MG63 (cell line): ENCODE measurements at places on chromosomes 1 and 21. TPM values are rescaled to one million over a fixed set of nuclear protein-coding genes. Genes with fewer than 3 reads are reported as not detected.

MPL gene
- total RNA-seq, result not detected in 2 replicates

DNA sequence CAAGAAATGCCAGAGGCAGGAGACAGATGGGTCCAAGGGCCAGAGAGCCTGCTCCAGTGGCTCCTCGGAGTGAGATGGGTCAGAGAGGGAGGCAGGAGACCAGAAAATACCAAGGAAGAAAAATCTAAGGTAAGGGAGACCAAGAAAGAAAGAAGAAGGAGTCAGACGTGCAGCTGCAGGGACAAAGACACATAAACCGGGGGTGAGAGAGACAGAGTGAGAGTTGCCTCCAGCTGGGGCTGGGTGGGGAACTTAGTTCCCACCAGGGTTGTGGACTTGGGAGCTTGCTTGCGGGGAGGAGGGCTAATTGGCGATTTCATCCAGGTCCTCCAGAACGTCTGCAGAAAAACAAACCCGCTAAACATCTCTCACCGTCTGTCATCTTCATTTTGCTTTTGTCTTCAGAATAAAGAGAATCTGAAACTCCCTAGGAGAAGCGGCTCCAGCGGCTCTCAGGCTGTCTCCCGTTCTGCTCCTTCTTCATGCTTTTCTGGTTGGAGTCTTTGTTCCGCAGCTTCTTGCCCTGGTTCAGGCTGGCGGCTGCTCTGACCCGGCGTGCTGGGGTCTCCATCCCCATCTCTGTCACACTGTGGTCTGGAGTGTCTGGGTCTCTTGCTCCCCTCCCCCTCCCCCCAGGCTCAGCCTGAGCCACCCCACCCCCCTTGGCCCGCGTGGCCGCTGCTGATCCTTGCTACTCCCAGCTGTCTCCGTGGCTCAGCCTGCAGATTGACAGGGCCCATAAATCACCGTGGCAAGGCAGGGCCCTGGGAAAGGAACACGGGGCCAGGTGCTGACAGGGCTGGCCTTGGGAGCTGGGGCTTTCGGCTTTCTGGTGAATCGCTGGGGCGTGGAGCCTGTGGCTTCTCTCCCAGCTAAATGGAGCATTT lies 66.6 kb downstream of the UBIAD1 start:
- no peak for DNase-seq

GRCh38 chr21:28436286-28436932 lies 556.3 kb downstream of the LTN1 start:
- DNase-seq, result peak; percentile 61

DNA sequence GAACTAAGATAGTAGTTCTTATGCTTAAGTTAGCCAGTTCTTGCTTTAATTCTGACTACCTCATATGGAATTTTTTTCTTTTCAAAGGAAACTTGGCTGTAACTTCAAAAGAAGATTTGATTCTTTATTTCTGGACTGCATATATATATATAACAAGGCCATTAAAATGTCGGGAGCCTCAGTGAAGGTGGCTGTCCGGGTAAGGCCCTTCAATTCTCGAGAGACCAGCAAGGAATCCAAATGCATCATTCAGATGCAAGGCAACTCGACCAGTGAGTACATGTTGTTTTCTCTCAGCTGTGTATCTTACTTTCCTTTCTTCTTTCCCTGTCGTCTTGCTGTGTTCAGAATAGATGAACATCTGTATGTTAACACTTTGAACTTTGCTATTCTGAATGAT lies 21.8 kb downstream of the KIF1B start:
- no peak for DNase-seq

DNA sequence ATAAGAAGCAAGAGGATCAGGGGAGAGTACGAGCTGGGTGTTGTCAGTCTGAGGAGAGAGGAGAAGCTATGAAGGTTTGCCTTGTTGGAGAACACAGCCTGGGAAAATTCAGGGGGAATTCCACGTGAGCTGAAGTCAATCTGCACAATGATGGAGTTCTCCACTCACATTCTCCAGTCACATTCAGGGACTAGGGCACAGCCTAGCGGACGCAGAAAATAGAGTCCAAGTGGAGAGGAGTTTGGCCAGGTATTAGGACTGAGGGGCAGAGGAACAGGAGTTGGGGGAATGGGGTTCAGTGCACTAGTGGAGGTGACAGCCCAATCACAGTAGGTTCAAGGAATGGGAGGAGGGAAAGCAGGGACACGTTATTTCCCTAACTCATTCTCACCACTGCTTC lies 124.0 kb downstream of the KCNH1 start:
- DNase-seq, result no peak

GRCh38 chr1:68197891-68198290 lies 34.4 kb downstream of the WLS start:
- DNase-seq, result no peak

GRCh38 chr1:68506386-68506785 lies 9.5 kb upstream of the DEPDC1 start:
- DNase-seq, result no peak

GRCh38 chr1:183689762-183690204 lies 36.7 kb upstream of the APOBEC4 start:
- no peak for DNase-seq
